ENCODE measurements at places on chromosomes 12 and 14.
A peak's percentile ranks its signal among the peaks of the same experiment; 100 is the strongest.

GRCh38 chr12:76029982-76030340 is 1.6 kb downstream of the PHLDA1 start:
- DNase-seq, result peak; percentile 52

GRCh38 chr12:94560431-94561221 is 89.7 kb downstream of the TMCC3 start:
- DNase-seq, result no peak

DNA sequence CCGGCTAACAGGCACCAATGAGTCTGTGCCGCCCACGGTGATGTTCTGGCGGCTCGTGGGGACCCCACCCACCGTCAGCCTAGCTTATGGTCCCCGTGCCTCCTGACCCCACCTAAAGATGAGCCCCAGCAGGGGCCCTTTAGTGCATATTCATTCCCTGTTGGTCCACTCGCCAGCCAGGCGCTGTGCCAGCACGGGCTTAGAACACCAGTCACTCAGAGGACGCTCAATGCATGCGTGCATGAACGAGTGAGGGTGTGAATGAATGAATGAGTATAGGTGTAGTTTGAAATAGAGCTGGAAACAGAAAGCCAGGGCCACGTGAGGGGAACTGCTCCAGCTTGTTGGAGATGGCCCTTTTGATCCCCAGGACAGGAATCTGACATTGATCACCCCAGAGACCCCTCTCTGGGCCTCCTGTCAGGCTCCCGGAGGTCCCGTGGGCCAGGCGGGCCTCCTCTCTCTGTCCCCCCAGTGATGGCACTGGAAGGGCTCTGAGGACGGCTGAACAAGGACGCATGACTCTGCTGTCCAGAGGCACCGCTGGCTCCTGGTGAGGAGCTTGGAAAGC is 193.9 kb upstream of the C14orf180 start:
- no peak for DNase-seq

DNA sequence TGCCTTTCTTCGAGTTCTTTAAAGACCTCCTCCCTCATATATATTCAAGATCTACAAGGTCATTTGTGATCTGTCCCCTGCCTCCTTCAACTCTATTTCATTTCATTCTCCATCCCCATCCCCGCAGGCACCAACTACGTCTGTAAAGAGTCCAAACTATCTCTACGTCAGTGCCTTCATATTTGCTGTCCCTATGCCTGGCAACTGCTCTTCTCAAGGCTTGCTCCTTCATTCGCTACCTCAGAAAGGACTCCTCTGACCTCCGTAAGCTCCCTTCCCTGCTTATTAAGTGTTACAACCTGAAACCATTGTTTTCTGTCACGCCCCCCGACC is 650 bp downstream of the LLPH start:
- DNase-seq, result no peak

- no peak for DNase-seq
These were observed 25.7 kb upstream of the CDK17 start for GRCh38 chr12:96425951-96426350.

GRCh38 chr14:25067600-25067999 is 17.7 kb upstream of the STXBP6 start:
- no peak for DNase-seq

GRCh38 chr14:49512571-49512970 is 73.6 kb downstream of the RPS29 start:
- DNase-seq, result no peak

All from lung (tissue), 17 donors.